ENCODE measurements at places on chromosomes 3 and 15.
A peak's percentile ranks its signal among the peaks of the same experiment; 100 is the strongest.

- no peaks in the 10 kb centered on the region for H3K27me3 ChIP-seq
- no peaks in the 10 kb centered on the region for H3K4me1 ChIP-seq
- no peak overlapping the region for H3K27ac ChIP-seq
- no peak overlapping the region for H3K4me3 ChIP-seq
Observed at GRCh38 chr3:197889204-197889930, 60.6 kb upstream of the RPL35A start.

DNA sequence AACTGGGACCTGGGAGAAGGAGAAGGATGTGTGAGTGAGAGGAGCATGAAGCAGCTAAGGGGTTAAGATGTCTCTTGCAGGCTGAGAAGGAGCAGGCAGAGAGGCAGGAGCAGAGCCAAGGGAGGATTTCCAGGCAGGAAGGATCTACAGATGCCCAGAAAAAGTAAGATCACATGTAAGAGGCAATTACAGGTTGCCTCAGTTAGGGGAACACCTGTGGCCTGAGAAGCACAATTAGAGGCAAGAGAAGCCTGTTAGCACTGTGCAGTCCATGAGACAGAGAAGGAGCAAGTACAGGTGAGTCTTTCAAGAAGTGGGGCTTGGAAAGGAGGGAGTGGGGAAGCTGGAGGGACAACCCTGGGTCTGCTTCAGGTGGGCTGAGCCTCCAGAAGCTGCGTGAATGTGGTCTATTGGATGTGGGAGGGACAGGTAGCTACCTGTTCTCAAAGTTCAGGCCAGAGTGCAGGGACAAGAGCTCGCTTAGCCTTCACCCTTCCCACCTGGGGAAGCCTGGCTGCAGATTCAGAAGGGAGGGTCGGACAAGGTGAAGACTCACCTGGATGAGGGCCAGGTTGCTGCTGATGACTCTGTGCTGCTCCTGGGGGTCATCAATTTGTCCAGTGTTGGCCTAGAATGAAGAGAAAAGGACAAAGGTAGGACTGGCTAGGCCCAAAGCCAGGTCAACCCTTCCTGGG is 50.7 kb downstream of the SLC41A3 start:
- DNase-seq, result no peak
- H3K4me3 ChIP-seq, result no peak overlapping the region
- H3K27me3 ChIP-seq, result no peaks in the 10 kb centered on the region
- no peak overlapping the region for H3K27ac ChIP-seq
- no peaks in the 10 kb centered on the region for H3K36me3 ChIP-seq

DNA sequence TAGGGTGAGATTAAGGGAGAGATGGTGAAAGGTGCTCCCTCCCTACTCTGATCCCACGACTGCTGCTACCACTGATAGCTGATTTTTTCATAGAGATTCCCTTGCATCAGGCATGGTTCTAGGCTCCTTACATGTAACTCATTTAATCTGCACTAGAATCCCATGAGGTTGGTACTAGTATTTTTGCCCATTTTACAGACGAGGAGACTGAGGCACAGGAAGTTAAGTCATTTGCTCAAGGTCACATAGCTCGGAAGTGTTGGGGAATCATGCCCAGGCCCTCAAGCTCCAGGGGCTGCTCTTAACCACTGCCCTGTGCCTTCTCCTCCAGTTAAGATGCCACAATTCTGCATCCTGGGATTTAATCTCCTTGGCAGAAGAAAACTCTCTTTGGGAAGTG is 11.2 kb downstream of the ATP2B2 start:
- H3K27me3 ChIP-seq, result no peaks in the 10 kb centered on the region
- DNase-seq, result no peak
- no peaks in the 10 kb centered on the region for H3K36me3 ChIP-seq
- no peak overlapping the region for H3K27ac ChIP-seq
- no peak overlapping the region for H3K4me3 ChIP-seq
- no peaks in the 10 kb centered on the region for H3K4me1 ChIP-seq

- H3K4me1 ChIP-seq, result no peaks in the 10 kb centered on the region
- H3K36me3 ChIP-seq, result no peaks in the 10 kb centered on the region
Observed at GRCh38 chr3:84292128-84292527, 666.7 kb upstream of the CADM2 start.

- no peaks in the 10 kb centered on the region for H3K27me3 ChIP-seq
- peak; percentile 50 for DNase-seq
- no peak overlapping the region for H3K4me3 ChIP-seq
- no peaks in the 10 kb centered on the region for H3K36me3 ChIP-seq
- H3K4me1 ChIP-seq, result peaks cover 28% of the 10 kb centered on the region
Observed at GRCh38 chr3:178343433-178344038, 192.7 kb upstream of the KCNMB2 start.

- no peak for DNase-seq
- no peak overlapping the region for H3K4me3 ChIP-seq
- peaks cover 18% of the 10 kb centered on the region for H3K4me1 ChIP-seq
- no peak overlapping the region for H3K27ac ChIP-seq
- H3K36me3 ChIP-seq, result no peaks in the 10 kb centered on the region
Observed at GRCh38 chr15:70820214-70820613, 33.7 kb downstream of the LARP6 start.

- peak; percentile 74 for DNase-seq
- no peak overlapping the region for H3K27ac ChIP-seq
- H3K4me1 ChIP-seq, result peaks cover 5% of the 10 kb centered on the region
- H3K4me3 ChIP-seq, result no peak overlapping the region
- no peaks in the 10 kb centered on the region for H3K36me3 ChIP-seq
Observed at GRCh38 chr3:140093742-140094141, 158.8 kb downstream of the CLSTN2 start.

- H3K27ac ChIP-seq, result peak overlapping the region; percentile 53
- no peak for DNase-seq
- H3K4me3 ChIP-seq, result no peak overlapping the region
- no peaks in the 10 kb centered on the region for H3K27me3 ChIP-seq
- H3K4me1 ChIP-seq, result peaks cover 68% of the 10 kb centered on the region
- no peaks in the 10 kb centered on the region for H3K36me3 ChIP-seq
Observed at GRCh38 chr15:74010929-74011540, 16.5 kb downstream of the PML start.

- no peak overlapping the region for H3K27ac ChIP-seq
- H3K4me3 ChIP-seq, result no peak overlapping the region
- peaks cover 5% of the 10 kb centered on the region for H3K36me3 ChIP-seq
- H3K4me1 ChIP-seq, result no peaks in the 10 kb centered on the region
Observed at GRCh38 chr3:120773932-120774331, 31.4 kb downstream of the GTF2E1 start.

DNA sequence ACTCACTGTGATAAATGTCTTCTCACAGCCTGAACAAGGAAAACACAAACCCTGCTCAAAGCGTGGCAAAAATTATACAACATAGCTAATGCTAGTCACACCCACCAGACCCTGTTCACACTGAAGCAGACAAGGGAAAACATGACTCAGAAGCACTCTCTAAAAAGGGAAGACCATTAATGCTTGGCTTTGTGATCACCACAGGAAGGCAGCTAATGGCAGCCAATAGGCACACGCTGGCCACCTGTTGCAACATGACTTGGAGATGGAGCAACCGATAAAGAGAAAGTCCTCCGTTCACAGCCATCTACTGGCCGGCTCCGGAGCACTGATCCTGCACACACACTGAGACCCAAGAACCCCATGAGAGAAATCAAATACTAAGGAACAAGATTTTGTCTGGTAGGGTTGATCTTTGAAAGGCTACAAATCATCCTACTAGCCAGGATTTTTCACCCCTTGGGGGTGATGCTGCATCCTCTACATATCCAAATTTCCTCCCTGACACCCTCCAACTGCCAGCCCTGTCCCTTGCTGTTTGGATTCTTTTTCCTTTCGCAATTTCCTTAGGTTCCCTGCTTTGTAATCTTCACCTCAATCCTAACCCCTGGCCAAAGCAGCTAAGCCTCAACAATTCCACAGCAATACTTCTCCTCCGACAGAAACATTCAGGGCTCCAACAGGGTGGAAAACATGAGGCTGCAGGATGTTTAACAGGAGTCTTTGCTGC is 3.2 kb downstream of the ZXDC start:
- H3K4me3 ChIP-seq, result no peak overlapping the region
- no peaks in the 10 kb centered on the region for H3K27me3 ChIP-seq
- peaks cover 35% of the 10 kb centered on the region for H3K4me1 ChIP-seq
- H3K36me3 ChIP-seq, result peaks cover 36% of the 10 kb centered on the region
- H3K27ac ChIP-seq, result no peak overlapping the region

- no peaks in the 10 kb centered on the region for H3K27me3 ChIP-seq
- no peak for DNase-seq
- no peaks in the 10 kb centered on the region for H3K4me1 ChIP-seq
- H3K27ac ChIP-seq, result no peak overlapping the region
Observed at GRCh38 chr3:25870452-25870851, 80.6 kb downstream of the OXSM start.

- H3K36me3 ChIP-seq, result peaks cover 29% of the 10 kb centered on the region
- H3K27me3 ChIP-seq, result no peaks in the 10 kb centered on the region
- peak; percentile 46 for DNase-seq
- peak overlapping the region; percentile 76 for H3K27ac ChIP-seq
- H3K4me3 ChIP-seq, result no peak overlapping the region
Observed at GRCh38 chr3:9780458-9780812, 10.7 kb upstream of the CAMK1 start.

- no peak overlapping the region for H3K4me3 ChIP-seq
- H3K36me3 ChIP-seq, result no peaks in the 10 kb centered on the region
- no peak for DNase-seq
Observed at GRCh38 chr3:70583682-70584081, 271.2 kb upstream of the MDFIC2 start.

DNA sequence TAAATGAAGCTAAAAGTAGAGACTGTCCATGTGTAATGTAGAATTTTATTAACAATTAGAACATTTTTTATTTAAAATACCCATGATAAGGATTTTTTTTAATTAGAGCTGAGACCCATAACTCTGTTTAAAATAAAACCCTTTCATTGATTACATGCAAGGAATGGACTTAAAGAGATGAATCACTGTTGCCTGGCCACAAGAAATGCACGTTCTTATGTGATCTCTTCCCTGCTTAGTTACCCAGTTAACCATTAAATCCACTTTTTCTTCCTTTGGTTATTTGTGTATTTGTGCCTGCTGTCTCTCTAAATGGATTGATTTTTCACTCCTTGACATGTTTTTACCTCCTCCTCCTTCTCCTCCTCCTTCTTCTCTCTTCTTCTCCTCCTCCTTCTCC is 83.3 kb upstream of the SLITRK3 start:
- DNase-seq, result no peak
- no peak overlapping the region for H3K27ac ChIP-seq
- H3K4me3 ChIP-seq, result no peak overlapping the region
- H3K36me3 ChIP-seq, result no peaks in the 10 kb centered on the region
- H3K27me3 ChIP-seq, result no peaks in the 10 kb centered on the region
- H3K4me1 ChIP-seq, result no peaks in the 10 kb centered on the region

GRCh38 chr3:140342668-140343067 is 335.2 kb upstream of the TRIM42 start:
- H3K4me1 ChIP-seq, result no peaks in the 10 kb centered on the region
- H3K27me3 ChIP-seq, result no peaks in the 10 kb centered on the region
- no peak overlapping the region for H3K27ac ChIP-seq
- H3K36me3 ChIP-seq, result no peaks in the 10 kb centered on the region
- H3K4me3 ChIP-seq, result no peak overlapping the region

GRCh38 chr15:55990998-55991397 is 2.4 kb downstream of the NEDD4 start:
- no peaks in the 10 kb centered on the region for H3K27me3 ChIP-seq
- H3K4me3 ChIP-seq, result no peak overlapping the region
- no peaks in the 10 kb centered on the region for H3K36me3 ChIP-seq
- H3K27ac ChIP-seq, result no peak overlapping the region

GRCh38 chr15:31774045-31774444 is 256.3 kb upstream of the CHRNA7 start:
- no peak for DNase-seq
- H3K4me3 ChIP-seq, result no peak overlapping the region
- H3K4me1 ChIP-seq, result no peaks in the 10 kb centered on the region
- H3K27me3 ChIP-seq, result no peaks in the 10 kb centered on the region
- no peak overlapping the region for H3K27ac ChIP-seq

- no peaks in the 10 kb centered on the region for H3K4me1 ChIP-seq
- DNase-seq, result no peak
- H3K27ac ChIP-seq, result no peak overlapping the region
- peaks cover 21% of the 10 kb centered on the region for H3K36me3 ChIP-seq
Observed at GRCh38 chr3:132461544-132461943, 44.2 kb downstream of the DNAJC13 start.

GRCh38 chr3:16528581-16528993 is 15.1 kb upstream of the RFTN1 start:
- H3K27ac ChIP-seq, result no peak overlapping the region
- no peaks in the 10 kb centered on the region for H3K4me1 ChIP-seq
- H3K36me3 ChIP-seq, result no peaks in the 10 kb centered on the region

GRCh38 chr3:131630097-131630496 is 127.3 kb upstream of the MRPL3 start:
- H3K27ac ChIP-seq, result no peak overlapping the region
- H3K27me3 ChIP-seq, result no peaks in the 10 kb centered on the region
- no peaks in the 10 kb centered on the region for H3K36me3 ChIP-seq
- no peak overlapping the region for H3K4me3 ChIP-seq
- H3K4me1 ChIP-seq, result no peaks in the 10 kb centered on the region

GRCh38 chr3:108985844-108986243 is 32.2 kb upstream of the GUCA1C start:
- no peak overlapping the region for H3K4me3 ChIP-seq
- H3K36me3 ChIP-seq, result no peaks in the 10 kb centered on the region
- DNase-seq, result no peak
- H3K27me3 ChIP-seq, result no peaks in the 10 kb centered on the region

DNA sequence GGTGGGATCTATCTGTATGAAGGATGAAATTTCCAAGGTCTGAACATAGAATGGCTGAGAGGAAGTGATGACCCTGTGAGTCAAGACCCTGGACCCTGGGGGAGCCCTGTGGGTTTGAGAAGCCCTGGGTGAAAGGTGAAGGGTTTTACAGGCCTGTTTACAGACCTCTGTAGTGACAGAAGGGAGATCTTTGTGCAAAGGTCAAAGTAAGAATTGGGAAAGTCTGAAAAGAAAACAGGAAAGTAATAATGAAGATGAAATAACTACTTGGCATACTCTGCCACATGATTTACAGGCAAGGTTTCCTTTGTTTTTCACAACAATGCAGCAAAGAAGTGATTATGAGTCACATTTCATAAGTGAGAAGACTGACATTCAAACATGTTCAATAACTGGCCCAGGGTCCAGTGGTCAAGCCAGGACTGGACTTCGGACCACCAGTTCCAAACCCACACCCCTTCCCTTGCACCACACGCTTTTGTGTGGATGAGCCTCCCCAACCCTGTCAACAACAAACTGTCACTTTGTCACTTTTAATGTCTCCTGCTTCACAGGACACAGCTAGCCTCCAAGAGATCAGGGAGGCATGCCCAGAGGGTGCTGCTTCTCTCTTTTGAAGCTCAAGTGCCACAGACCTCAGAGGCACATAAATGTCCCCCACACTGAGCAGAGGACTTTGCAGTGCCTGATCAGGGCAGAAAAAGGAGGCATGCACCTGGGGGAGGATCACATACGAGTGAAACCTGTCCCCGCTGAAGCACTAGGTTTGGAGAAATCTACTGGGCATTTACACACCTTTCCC is 21.5 kb downstream of the CD86 start:
- no peaks in the 10 kb centered on the region for H3K36me3 ChIP-seq
- H3K4me3 ChIP-seq, result no peak overlapping the region
- no peaks in the 10 kb centered on the region for H3K27me3 ChIP-seq
- H3K27ac ChIP-seq, result no peak overlapping the region
- no peaks in the 10 kb centered on the region for H3K4me1 ChIP-seq

- H3K36me3 ChIP-seq, result no peaks in the 10 kb centered on the region
- no peak for DNase-seq
- peaks cover 52% of the 10 kb centered on the region for H3K4me1 ChIP-seq
- peak overlapping the region; percentile 91 for H3K27ac ChIP-seq
- no peaks in the 10 kb centered on the region for H3K27me3 ChIP-seq
Observed at GRCh38 chr3:102192575-102192974, 242.2 kb upstream of the ZPLD1 start.
